AG20443 (cell line): ENCODE measurements at places on chromosomes 6 and 20.
A peak's percentile ranks its signal among the peaks of the same experiment; 100 is the strongest.

DNA sequence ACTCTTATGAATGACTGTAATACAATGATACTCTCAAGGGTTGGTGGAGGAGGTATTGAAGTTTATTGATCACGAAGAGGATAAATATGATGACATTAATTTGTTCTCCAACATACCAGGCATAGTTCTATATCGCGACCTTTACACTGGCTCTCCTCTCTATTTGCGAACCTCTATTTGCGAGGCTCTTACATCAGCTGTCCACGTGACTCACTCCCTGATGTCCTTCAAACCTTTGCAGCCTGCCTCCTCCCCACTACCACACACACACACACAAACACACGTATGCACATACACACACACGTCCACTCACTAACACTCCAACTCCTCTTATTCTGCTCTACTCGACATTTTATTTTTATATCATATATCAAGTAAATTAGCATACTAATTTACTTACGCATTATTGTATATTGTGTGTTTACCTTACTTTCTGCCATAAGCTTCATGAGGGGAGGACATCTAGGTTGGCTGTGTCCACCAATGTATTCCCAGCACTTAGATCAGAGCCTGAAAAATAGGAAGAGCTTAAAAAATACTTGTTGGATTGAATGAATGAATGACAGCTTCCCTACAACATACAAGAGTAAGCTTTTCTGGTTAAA is 53.3 kb upstream of the TNFRSF21 start:
- DNase-seq: no peak

DNA sequence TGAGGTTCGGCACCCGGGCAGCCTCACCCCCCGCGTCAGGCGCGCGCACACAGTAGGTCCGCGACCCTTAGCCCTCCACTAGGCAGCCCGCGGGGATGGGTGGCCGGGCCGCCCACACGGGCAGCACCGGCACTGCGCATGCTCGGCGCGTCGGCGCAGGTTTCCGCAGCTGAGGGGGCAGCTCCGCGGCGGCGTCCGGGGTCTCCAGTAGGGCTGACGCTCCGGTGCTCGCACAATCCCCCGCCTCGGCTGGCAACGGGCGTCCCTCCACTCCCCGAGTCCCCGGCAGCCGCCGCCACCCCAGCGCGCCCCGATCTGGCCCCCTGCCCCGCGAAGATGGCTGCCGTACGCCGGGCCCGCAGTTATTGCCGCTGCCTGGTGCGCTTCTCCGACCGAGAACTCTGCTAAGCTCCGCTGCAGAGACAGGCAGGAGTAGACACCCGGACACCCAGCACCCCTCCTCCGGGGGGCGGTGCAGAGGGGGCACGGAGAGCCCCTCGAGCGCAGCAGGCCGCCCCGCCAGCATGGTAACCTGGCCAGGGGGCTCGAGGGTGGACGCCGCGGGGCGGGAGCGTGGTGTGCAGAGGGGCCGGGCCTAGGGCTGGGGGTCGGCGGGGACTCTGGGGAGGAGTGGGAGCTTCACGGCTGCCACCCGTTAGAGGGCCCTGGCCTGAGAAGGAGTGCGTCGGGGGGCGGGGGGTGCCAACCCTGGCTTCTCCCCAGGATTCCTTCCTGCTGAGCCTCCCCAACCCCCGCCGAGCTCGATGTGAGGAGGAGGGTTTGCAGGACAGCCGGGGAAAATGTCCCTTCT is at the start of gene FBXO9:
Gene FBXO9, plus strand, starts transcription at position 139 of the 811 bp plus-strand sequence. Its CDS starts 386 bp downstream, at position 525.
- DNase-seq: peak; percentile 94

DNA sequence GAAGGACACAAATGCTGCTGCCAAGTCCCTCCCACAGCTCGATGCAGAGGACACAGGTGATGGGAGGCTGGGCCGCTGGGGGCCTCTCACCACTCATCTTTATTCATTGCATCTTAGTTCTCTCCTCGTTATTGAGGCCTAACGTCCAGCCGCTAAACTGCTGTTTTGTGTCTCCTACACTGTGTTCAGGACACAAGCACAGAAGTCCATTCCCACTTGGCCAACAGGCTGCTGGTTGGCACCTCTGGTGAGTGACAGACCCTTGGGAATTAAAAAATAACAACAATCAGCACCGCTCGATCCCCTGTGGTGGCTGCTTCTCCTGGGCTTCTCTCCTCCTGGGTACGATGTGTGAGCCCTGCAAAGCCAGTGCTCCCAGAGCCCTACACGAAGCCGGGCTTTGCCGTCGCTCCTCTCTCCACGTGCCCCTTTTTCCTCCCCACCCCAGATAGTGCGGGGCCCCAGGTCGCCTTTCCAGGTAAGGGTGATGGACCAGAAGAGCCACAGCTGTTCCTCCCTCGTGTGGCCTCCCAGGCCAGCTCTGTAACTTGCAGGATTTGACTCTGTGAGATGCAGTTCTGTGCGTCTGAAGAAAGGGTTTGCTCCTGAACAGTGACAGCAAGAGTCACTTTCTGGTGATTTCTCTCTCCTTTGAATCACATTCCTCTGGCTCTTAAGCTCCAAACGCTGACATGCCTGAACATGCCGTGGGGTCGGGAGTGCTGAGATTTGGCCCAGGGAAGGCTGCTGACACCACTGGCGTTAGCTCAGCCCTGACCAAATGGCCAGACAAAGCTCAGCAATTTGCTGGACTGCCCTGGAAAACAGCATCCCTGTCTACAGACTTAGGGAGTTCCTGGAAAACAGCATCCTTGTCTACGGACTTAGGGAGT is 59.3 kb downstream of the DLL1 start:
- peak; percentile 38 for DNase-seq

GRCh38 chr6:15893556-15894253 is 230.9 kb upstream of the DTNBP1 start:
- DNase-seq: no peak

DNA sequence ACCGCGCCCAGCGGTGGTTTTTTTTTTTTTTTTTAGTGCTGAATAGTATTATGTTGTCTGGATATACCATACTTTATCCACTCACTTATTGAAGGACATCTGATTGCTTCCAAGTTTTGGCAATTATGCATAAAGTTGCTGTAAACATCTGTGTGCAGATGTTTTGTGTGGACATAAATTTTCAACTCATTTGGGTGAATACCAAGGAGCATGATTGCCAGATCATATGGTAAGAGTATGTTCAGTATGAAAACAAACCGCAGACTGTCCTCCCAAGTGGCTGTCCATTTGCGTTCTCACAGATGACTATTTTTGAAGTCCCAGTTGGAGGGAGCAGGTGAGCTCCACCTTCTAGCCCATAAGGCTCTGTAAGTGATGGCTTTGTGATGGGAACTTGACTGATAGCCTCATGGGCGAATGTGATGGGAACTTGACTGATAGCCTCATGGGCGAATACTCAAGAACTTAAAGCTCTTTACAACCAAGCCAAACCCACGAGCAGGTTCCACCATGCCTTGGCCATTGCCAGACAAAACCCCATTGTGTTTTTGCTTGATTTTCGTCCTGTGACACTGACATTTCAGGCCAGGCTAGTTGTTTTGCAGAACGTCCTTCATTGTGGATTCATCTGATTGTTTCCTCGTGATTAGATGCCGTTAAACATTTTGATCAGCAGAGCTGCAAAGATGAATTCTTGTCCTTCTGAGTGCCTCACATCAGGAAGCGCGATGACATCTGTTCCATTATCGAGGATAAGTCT is 51.0 kb downstream of the ZBTB2 start:
- DNase-seq: no peak

- DNase-seq: no peak
These were observed 95.1 kb upstream of the IYD start for GRCh38 chr6:150273457-150274309.

DNA sequence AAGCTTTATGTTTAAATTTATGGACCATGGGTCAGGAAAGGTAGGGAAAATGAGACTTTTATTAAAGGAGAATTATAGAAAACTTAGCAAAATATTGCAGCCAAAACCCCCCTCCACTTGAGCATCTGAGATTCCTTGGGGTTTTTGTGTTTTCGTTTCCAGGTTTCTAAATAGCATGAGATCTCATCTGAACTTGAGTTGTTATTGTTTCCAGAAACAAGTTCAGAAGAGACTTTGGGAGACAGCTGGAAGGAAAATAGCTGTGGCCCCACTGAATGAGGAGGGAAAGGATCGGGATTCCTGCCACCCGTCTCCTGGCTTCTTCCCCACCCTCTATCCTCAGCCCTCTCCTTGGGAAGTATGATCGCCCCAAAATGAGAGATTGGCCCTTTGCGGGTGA is 75.5 kb downstream of the TBC1D7 start:
- no peak for DNase-seq

- DNase-seq: no peak
These were observed 7.1 kb downstream of the NPEPL1 start for GRCh38 chr20:58699623-58700107.

- DNase-seq: no peak
These were observed at the start of gene OR5V1 for GRCh38 chr6:29368765-29369164. Gene OR5V1, minus strand, starts transcription at chr6:29368865. Its CDS starts 12,670 bp downstream, at chr6:29356195.

- no peak for DNase-seq
These were observed 54.8 kb downstream of the CAP2 start for GRCh38 chr6:17448165-17448564.

DNA sequence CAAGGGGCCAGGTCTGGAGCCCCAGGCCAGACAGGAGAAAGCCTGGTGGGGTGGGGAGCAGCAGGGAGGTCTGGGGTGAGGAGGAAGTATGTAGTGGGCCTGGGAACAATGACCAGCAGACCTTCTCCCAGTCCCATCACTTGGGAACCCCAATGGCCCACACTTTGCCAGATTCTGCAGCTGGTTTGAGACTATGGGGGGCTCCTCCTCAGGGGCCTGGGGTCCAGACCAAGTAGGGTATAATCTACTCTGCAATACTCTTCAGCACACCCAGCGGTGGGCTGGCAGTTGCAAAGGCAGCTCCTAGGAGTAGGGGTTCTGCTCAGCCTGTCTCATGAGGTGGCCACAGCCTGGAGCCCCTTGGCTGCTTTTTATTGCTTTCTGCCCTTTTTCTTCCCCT is 52.8 kb downstream of the NPEPL1 start:
- DNase-seq: no peak

DNA sequence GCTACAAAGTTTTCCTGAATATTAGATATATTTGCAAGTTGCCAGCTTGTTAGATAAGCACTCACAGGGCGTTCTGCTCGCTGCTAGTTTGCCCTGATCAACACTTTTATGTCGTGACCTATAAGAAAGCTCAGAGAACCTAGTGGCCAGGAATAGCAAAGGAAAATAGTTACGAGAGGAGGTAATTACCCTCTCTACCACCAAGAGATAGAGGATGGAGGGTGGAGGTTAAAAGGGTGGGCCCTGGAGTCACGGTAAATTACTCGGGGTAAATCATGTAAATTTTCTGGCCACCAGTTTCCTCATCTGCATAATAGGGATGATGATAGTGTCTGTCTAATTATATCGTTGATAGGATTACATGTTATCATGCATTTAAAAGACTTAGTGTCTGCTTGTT is 87.2 kb downstream of the JPH2 start:
- DNase-seq: no peak

GRCh38 chr6:39207416-39208222 is 21.7 kb downstream of the KCNK5 start:
- no peak for DNase-seq
